AG10803 (cell line): ENCODE measurements at places on chromosomes 5 and 9.

- no peak for DNase-seq
These were observed 11.8 kb downstream of the TBC1D13 start for GRCh38 chr9:128798896-128799295.

DNA sequence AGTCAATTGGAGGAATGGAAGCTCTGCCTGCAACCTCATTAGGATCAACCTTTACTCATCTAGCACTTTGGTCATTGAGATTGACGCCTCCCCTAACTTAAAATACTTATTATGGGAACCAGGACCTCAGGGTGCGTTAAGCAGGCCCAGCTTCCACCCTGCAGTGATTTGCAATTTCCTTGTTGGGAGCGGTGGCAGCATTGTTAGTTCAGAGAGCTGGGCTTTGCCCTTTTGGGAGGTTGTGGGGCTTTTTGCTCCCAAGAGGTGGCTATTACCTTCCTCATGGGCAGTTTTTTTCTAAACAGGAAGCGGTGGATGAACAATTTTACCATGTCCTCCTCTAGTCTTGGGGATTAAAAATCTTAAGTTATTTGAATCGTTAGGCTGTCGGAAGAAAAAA, 60.9 kb downstream of the TMEM215 start:
- no peak for DNase-seq

DNA sequence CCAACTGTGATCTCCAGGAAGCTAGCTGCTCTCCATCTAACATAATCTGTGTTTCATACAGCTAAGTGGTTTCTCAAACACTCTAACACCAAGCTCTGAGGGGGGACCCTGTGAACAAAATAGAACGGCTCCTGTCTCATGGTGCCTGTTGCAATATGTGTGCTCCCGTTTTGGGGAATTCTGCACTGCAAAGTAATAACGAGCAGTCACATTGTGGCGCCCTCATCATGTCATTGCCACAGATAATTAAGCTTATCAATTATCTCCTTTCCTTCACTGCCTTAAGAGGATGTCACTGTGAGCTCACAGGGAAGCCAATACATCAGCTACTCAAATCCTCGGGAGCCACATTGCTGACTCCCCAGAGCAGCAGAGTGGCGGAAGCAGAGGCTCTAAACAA, 416.2 kb downstream of the SPOCK1 start:
- no peak for DNase-seq

DNA sequence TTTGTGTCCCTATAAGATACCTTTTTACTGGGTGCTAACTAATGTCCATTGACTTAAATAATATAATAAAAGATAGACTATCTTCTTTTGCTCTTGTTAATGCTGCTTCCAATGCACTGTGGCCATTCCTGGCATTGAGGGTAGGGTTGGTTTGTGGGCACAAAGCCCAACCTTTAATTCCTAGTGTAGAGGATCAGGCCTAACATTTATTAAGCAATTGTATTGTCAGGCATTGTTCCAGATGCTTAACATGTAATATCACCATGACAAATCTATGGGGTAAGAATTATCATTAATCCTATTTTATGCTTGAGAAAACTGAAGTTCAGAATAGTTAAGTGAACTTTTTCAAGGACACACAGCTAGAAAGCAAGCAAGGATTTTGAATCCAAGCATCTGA, 60.4 kb upstream of the GPBP1 start:
- peak; percentile 5 for DNase-seq

- no peak for DNase-seq
These were observed 263.4 kb downstream of the DEPDC1B start for GRCh38 chr5:60436518-60436917.

DNA sequence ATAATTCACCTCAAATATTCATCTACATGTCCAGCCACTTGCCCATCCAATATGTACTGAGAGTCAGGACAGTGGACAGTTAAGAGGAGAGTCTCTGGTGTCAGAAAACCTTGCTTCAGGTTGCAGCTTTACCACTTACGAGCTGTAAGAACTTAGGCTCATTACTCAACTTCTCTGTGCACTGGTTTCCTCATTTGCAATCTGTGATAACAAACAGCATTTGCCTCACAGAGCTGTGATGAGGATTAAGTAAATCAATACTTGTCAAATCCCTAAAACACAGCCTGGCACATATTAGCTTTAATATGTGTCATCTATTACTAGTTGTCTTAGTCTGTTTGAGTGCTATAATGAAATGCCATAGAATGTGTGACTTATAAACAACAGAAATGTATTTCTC, 8.6 kb downstream of the GOLGA1 start:
- no peak for DNase-seq
